ENCODE measurements at places on chromosomes 12 and 14.

- DNase-seq: no peak
These were observed 14.7 kb downstream of the PLEKHG6 start for GRCh38 chr12:6324936-6325750.

DNA sequence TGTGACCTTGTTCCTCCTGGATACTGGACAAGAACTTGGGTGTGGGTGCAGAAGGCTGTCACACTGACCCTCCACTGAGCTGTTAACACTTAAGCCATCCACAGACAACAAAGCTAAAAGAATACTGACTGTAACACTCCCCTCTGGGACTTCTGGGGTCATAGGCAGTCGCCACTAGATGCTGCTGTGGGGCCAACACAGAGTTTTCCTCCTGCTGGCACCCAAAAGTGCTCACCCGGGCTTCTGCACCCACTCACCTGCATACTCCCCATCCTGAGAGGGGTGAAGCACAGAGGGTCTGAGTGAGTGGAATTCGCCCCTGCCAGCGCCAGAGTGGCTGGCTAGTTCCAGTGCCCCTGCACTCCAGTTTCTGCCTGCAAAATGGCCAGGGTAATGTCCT, 422.4 kb upstream of the LMO3 start:
- no peak for DNase-seq

DNA sequence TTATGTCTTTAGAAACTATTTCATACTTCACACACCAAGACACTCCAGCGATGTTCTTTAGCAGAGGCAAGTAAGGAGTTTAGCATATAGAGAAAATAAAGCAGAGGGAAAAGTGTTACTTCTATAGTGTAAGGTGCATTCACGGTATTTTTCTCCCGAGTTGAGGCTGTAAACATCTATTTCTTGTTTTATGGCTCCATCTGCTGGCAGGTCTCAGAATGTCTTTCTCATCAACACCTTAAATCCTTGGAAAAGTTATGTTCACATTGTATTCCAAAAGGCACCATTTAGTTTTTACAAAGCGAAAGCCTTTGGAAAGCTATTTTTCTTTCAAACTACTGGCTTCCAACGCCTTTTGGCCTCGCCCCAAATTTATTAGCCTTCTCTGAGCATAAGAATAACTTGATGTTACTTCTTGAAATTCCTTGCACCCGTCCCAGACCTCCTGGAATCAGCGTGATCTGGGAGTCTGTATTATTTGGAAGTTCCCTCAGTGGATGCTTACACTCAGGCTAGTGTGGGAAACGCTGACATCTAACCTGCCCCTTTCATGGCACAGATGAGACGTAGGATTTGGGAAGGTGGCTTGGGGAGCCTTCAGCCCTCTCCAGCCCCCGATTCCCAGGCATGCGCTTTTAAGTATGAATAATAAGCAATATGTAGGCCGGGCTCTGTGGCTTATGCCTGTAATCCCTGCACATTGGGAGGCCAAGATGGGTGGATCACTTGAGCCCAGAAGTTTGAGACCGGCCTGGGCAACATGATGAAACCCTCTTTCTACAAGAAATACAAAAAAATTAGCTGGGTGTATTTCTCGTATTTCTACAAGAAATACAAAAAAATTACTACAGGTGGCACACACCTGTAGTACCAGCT, 1.9 kb upstream of the PIWIL1 start:
- no peak for DNase-seq

- DNase-seq: peak; percentile 48
These were observed 39.2 kb downstream of the NFKBIA start for GRCh38 chr14:35365130-35366055.

- no peak for DNase-seq
These were observed 244.2 kb downstream of the GPHN start for GRCh38 chr14:66752109-66752508.

DNA sequence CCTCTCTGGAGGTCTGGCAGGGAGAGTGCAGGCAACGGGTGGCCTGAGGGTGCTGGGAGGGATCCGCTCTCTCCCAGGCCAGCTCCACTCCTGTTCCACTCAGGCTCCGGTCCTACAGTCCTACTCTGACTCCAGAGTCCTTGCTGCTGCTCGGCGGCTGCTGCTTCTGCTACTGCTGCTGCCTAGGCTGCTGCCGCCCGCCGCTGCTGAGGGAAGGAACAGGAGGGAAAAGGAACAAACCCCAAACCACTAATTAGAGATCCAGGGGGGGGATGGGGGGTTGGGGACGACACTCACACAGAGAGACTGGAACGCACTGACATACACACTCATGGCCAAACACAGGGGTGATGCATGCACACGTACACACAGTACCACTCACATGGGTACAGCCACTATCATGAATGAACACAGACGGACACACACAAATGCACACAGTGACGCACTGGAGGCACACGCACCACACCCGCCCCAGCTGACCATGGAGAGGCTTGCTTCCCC, at the start of gene SP7:
SP7 (minus strand) TSS at position 174 of the 501 bp plus-strand sequence. CDS start 708 bp downstream, outside the sequence.
- no peak for DNase-seq

- DNase-seq: no peak
These were observed 123.5 kb upstream of the FBXO33 start for GRCh38 chr14:39555749-39556148.

GRCh38 chr14:40213701-40214100, 781.5 kb upstream of the FBXO33 start:
- DNase-seq: no peak
